ACHN (cell line): ENCODE measurements at places on chromosomes 13 and 19.

DNA sequence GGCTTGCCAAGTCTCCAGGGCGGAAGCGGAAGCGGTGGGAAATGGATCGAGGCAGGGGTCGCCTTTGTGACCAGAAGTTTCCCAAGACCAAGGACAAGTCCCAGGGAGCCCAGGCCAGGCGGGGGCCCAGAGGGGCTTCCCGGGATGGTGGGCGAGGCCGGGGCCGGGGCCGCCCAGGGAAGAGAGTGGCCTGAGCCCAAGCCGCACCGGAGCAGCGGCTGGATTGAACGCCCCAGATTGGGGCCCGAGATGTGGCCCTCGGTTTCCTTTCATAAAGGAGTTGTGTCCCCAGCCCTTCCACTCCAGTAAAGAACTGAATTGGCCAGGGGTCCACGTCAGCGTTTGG lies 548 bp upstream of the P2RY11 start:
- DNase-seq = no peak

DNA sequence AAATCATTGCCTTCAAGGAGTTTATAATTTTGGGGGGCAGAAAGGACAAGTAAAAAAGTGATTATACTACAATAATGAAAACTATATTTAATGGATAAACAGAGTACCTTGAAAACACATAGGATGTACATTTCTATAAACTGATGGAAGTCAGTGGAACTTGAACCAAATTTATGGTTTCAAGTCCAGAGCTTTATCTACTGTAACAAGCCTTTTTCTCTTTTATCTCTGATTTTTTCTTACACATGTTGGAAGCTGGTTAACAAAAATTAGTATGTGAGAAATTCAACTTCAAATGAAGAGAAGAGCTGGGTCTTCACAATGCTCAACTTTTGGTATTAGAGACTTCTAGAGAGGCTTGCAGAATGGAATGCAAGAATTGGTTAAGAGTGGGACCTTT lies 393.6 kb downstream of the LMO7 start:
- no peak for DNase-seq

DNA sequence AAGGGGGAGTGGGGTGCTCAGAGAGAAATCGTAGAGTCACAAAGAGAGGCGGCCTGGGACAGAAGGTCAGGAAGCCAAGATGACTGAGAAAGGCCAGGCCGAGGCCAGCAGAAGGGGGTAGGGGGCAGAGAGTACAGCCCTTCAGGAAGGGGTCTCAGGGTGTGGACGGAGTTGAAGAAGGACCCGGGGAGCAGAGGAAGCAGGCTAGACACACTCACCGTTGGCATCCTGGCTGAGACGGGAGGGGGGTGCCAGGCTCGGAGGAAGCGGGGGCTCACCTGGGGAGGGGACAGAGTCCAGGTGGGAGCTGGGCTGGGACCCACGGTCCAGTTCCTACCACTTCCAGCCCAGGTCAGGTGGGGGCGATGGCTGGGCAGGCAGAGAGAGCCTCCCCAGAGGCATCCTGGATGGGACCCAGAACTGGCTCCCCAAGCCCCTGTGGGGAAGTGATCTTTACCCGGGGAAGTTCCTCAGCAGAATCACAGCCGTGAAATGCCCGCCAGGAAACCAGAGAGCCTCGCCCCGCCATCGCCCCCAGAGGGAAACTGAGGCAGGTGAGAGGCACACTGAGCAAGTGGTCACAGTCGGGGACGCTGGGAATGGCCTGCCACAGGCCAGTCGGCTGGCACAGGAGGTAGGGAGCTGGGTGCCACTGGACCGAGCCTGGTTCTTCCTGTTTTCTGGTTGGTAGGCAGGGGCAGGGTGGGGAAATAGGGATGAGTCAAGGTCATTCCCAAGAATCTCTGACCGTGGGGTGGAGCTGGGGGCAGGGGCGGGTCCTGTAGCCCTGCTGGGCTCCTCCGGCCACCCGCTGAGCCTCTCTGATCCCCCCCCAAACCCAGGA lies 1.4 kb downstream of the MATK start:
- DNase-seq = peak; percentile 48

GRCh38 chr13:97588993-97589392 lies 155.0 kb downstream of the RAP2A start:
- no peak for DNase-seq

DNA sequence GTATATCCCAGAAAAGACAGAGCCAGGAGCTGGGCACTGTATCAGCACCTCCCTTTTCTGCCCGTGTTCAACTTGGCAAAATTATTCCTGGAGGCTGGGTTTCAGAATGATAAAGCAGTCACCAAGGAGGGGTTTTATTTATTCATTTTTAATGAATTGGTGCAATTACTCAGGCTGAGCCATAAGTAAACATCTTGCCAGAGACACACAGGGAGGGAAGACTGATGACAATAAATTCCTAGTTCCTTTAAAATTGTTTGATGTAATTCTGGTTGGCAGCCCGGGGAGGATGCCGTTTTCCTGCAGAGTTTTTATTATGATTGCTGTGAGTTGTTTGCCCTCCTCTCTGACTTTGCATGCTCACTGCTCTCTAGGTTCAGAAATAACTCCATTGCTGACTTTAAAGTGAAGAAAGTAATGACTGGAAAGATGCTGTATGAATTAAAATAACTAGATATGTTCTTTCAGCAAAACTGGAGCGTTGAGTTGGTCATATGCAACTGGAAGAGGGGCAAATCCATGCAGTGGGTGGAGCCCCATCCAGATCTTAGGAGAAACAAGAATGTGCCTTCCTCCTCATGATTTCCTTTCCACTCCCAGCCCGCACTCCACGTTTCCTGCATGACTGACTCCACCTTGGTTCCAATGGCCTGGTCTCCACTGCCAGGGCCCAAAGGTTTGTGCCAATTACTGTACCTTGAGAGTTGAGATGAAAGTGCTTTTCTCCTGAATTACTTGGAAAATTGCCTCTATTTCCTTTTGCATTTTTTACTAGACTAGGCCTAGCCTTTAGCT lies 182.1 kb downstream of the RFC3 start:
- DNase-seq = no peak

DNA sequence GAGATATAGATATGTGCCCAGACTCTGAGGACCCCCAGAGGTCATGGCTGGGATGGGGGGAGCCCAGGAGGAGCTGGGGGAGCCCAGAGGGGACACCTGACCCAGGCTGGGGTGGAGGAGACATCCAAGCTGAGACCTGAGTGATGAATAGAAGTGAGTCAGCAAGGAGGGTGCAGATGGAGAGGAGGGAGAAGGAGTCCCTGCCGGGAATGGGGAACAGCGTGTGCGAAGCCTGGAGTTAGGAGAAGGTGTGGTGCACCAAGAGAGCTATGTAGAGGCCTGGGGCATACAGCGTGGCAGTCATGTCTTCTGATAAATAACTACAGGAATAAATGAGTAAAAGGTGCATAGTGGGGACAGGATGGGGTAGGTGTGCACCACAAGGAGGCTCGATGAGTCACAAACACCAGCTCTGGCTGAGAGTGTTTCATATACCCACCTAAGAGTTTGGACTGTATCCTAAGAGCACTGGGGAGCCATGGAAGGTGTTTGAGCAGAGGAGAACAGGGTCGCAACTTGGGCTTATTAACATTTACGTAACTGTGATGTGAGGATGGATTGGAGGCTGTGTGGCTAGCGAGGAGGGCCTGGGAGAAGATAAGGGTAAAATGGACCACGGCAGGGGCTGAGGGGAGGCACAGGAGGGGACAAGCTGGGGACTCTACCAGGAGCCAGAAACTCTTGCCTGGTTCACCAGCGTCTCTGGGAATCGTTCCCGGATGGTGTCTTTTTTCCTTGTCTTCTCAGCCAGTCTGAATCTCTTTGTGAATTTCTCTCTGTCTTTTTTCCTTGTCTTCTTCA lies 1.4 kb downstream of the CEACAM18 start:
- DNase-seq = no peak
